Activated naive CD4-positive, alpha-beta T cell (primary cell): ENCODE measurements at places on chromosomes 11 and 22.

DNA sequence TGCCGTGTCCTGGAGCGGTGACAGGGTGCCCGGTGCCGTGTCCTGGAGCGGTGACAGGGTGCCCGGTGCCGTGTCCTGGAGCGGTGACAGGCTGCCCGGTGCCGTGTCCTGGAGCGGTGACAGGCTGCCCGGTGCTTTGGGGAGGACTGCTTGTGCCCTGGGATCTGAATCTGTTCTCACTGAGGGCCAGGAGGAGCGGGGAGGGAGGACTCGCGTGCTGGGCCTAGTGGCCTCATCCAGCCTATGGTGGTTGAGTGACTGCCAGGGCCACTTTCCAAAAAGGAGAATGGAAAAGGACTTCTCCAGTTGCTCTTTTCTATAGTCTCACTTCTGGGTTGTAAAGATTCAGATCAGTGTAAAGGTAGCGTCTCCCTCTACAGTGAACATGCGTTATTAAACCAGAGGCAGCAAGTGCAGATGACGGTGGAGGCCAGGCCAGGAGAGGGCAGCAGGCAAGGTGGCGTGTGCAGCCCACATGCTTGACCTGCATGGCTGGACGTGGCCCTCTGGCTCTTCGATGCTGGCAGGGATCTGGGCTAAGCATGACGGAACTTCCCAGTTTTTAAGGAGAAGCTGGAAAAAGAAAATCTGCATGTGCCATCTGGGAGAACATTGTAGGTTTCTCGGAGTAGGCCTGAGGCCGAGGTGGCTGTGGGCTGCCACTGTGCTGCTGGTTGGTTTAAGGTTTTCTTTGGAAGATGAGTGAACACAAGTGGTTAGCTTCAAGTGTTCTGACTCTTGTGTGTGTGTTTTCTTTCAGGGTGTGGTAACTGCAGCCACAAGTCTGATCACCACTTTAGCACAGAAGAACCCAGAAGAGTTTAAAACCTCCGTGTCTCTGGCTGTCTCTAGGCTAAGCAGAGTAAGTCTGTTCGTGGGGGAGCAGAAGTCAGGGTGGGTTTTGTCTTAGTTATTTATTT lies 55.0 kb downstream of the AP2A2 start:
- DNase-seq, result no peak

GRCh38 chr22:19878461-19879245 lies 24.0 kb upstream of the GNB1L start:
- DNase-seq, result no peak

DNA sequence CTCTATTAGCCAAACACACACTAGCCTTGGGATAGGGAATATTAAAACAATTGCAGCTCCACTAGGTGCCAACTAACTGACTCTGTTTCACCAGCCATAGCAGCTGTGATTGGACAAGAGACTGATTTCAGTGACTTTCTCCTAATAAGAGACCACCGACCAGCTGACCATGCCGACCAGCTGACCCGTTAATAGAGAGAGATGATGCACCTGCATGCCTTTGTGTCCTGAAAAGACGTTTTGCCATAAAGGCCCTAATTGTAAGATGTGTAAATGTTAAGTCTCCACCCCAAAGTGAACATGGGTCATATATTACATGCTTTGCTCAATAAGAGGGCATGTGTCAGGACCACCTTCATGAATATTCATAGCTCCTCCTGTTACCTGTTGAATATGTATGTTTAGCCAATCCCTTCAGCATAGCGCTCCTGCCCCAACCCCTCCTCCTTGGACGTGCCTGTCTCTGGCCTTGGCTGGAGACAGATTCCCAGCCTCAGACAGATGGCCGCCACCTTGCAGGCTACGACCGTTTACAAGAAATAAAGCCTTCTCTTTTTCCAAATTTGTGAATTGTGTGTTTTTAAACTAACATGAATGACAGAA lies 1.3 kb upstream of the NADSYN1 start:
- no peak for DNase-seq

DNA sequence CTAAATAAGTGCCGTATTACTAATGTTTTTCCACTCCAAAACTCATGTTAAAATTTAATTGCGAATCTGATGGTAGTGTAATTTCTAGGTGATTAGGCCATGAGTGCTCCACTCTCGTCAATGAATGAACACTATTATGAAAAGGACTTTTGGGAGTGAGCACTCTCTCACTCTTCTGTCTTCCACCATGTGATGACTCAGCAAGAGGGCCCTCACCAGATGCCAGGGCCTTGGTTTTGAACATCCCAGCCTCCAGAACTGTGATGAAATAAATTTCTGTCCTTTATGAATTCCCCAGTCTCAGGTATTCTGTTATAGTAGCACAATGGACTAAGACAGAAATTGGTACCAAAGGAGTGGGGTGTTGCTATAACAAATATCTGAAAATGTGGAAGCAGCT lies 8.1 kb downstream of the JRKL start:
- no peak for DNase-seq

DNA sequence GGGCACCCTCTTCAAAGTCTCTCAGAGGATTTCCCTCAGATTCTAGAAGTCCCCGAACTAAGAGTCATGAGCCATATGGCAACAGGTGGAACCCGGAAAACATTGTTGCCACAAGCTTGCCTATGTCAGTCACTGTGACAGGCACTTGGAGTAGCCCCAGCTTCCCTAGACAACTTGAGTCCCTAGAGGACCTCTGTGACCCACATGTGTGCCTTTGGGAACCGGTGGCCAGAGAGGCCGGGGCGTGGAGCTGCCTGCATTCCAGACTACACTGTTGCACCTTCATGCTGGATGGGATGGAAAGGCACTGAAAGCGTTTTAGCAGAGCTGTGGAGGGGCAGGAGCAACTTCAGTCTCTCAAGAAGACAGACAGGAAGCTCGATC lies 12.1 kb downstream of the SLC37A2 start:
- no peak for DNase-seq

- DNase-seq, result no peak
These were observed 51.2 kb upstream of the ELF5 start for GRCh38 chr11:34564807-34565241.

DNA sequence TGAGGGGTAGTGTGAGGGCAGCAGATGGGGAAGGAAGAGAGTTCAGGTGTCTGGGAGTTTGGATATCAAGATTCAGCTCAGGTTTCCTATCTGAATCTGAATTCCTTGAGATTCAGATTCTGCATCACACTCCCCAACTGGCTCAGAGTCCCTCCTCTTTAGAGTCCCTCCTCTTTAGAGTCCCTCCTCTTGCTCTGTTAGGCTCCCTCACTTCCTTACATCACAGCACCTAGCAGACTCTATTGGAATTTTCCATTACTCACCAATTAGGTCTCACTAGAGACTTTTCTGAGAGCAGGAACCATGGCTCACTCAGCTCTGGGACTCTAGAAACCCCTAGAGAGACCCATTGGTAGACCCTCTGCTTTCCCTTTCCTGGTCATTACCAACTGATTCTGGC lies 303.4 kb upstream of the SYN3 start:
- DNase-seq, result no peak

DNA sequence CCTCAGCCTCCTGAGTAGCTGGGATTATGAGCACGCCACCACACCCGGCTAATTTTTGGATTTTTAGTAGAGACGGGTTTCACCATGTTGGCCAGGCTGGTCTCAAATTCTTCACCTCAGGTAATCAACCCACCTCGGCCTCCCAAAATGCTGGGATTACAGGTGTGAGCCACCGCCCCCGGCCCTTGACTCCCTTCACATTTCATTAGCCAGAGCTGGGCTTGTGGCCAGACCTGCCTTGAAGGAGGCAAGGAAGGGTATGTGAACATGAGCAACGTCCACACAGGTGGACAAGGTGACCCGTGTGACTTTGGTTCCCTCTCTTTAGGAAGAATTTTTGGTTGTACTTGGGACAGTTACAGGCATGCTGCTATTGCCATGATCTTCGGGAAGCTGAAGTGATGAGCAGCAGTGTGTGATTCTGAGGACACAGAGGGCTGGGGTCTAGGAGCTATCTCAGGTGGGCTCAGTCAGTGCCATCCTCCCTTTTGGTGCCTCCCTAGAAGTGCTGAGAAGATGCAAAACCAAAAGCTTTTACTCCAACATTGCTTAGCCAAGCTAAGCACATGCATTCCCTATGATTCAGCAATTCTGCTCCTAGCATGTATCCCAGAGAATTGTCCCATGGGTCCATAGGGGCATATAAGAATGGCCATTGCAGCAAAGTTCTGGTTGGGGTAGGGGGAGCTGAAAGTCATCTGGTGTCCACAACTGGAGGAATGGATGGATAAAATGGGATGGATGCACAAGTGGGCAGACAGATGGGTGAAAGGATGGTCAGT lies 6.1 kb downstream of the AP5B1 start:
- no peak for DNase-seq

- DNase-seq, result no peak
These were observed 12.8 kb downstream of the HPS4 start for GRCh38 chr22:26470807-26471206.

DNA sequence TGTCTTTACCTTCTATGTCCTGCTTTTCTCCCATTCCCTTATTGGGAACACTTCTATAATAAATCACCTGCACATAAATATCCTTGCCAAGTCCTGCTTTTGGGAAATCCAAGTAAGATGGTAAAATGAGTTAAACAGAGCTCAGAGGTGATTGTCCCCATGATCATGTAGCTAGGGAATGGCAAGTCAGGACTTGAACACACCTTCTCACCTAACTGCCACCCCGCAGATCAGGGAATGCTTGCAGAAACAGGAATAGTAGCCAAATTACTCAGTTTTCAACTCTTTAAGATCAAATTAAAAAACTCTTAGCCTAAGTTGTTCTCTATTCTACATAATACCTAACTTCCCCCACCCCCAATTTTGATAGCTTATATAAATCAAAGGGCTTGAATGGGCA lies 16.0 kb downstream of the OOSP3 start:
- DNase-seq, result no peak

DNA sequence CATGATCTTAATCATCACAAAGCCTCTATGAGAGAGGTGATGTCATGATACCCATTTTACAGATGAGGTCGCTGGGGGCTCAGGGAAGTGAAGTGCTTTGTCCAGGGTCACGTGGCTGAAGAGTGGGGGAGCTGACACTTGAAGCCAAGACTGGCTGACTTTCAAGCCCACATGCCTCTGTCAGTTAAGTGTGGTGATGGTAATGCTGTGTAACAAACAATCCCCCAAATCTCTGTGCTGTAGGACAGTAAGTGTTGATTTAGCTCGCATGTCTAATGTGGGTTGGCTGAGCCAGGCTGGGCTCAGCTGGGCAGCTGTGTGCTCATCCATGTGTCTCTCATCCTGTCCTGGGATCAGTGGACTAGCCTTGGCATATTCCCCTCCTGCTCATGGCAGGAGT lies 87.1 kb upstream of the GRK3 start:
- DNase-seq, result no peak

DNA sequence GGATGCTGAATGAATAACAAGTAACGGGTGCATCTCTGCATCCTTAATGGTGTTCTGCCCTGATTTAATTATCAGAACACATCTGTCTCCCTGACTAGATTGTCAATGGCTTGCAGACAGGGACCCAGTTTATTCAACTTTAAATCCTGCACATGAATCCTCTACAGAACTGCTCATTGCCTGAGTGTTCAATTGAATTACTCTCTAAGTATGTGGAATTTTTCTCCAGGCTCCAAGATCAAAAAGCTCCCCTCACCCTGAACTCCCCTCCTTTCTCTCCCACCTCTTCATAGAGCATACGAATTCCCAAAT lies 11.8 kb downstream of the MB start:
- no peak for DNase-seq

GRCh38 chr11:22221143-22221542 lies 28.3 kb downstream of the ANO5 start:
- no peak for DNase-seq

GRCh38 chr11:12478743-12479142 lies 101.4 kb downstream of the PARVA start:
- no peak for DNase-seq

DNA sequence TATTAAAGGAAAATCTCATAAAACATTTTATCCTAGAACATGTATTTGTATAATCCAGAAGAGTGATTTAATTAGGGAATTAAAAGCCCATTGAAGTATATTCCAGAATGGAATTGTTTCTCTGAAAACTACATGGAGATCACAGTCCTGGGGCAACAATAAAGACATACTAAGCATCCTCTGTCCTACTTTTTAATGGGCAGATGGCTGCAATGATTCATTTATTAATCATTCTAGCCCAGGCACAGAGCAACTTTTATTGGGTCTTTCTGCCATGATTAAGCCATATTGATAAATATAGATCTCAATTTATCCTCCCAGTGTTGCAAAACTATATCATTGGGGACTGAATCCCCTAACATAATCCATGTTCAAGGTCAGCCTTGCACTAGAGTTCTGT lies 22.0 kb downstream of the FAM181B start:
- no peak for DNase-seq

- DNase-seq, result no peak
These were observed 59.0 kb upstream of the OR9Q1 start for GRCh38 chr11:57964660-57965059.

- DNase-seq, result no peak
These were observed 19.0 kb downstream of the ZMAT5 start for GRCh38 chr22:29747832-29748231.

DNA sequence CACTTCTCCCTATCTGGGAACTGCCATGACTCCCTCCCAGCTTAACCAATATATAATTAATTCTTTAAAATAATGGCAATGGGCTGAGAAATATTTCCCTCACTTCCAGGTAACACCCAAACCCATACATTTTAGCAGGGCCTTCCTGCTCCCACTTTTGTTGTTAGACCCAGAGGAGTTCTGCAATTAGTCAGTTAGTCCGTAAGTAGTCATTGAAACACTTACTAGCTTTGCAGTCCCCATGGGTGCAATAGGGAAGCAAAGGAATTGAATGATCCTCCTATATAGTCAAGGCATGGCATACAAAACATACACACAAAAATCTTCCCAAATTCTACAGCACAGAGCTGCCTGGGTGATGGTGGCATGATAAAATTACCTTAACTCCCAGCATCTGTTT lies 254.0 kb upstream of the TBCEL start:
- DNase-seq, result no peak

- DNase-seq, result no peak
These were observed 32.2 kb downstream of the SLC6A5 start for GRCh38 chr11:20631519-20632168.

- no peak for DNase-seq
These were observed 16.9 kb downstream of the CTNND1 start for GRCh38 chr11:57778318-57779037.

DNA sequence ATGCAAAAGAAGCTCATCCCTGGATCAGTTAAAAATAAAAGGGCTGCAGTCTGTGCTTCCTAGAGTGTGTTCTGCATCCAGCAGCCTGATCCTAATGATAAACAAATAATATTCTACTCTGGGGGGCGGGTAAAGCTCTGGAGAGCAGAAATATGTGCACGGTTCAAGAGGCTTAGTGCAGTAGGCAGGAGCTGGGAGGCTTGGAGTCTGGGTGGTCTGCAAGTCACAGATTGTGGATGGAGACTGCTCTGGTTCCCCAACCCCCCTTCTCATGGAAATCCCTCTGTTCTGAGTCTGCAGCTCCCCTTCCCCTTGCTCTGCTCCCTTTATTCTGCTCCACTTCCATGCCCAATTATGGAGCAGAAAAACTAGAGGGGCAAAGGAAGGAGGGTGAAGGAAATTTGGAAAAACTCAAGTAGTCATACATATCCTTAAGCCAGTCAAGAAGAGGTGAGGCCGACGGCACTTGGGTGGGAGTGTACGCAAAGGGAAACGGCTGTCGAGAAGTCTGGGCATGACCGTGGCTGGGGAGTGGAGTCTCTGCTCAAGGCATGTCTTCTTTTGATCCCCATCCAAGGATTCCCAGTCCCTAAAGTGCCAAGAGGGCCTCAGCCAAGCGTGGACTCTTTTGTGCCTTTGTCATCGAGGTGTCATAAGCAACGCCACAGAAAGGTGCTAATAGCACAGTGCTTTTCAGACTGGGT lies 16.3 kb upstream of the CLMP start:
- DNase-seq, result no peak

- no peak for DNase-seq
These were observed 115.8 kb upstream of the PITPNB start for GRCh38 chr22:28034760-28035401.

GRCh38 chr11:9777525-9777924 lies 113.6 kb downstream of the SWAP70 start:
- DNase-seq, result no peak
